ENCODE measurements at places on chromosomes 13 and 19.

DNA sequence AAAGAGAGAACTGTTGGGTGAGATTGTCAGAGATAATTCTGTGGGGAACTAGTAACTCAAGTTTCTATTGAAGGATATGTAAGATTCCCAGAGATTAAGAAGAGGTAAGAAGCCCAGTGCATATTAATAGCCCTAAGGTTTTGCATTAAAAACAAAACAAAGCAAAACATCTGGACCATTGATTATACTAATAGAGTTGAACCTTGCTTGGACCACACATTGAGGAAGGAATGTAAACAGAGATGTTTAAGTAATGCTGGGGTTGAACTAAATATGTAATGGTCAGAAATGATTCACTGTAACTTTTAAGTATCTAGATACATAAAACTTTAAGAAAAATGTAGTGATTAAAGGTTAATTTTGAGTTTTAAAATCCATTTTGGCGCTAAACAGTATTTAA lies 1770.0 kb downstream of the PCDH9 start:
- DNase-seq: no peak

- no peak for DNase-seq
Observed at GRCh38 chr13:60922576-60923231, 492.9 kb downstream of the PCDH20 start.

- no peak for DNase-seq
Observed at GRCh38 chr13:20390526-20391175, 135.0 kb downstream of the CRYL1 start.

DNA sequence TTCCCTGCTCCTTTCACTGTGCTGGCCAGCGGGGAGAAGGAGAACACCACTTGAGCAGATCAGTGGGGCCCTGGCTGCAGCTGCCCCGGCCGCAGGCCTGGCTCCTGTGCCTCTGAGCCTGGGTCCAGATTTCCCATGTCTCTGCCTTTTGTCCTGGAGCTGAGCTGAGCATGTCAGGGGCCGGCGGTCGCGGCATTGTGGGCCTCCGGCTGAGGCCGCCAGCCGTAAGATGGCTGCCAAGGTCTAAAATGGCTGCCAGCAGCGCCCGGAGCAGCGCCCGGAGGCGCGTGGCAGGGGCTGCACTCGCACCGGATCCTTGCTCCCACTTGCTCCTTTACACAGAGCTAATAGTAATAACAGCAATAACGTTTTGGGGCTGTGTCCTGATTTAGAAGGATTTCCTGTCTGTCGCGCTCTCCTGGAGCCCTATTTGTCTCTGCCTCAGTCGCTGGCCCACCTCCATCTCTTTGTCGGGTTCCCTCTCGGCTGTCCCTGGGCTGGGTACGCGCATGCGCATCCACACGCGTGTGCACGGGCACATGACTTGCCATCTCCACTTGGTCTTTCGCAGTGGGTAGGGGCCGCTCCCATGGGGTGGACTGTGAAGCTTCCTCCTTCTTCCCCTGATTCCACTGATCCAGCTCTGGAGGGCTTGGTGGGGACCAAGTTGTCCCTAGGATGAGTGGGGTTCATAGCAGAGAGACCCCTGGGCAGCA lies 32.1 kb downstream of the LYL1 start:
- DNase-seq: no peak

- no peak for DNase-seq
Observed at GRCh38 chr13:54890976-54891375, 1862.4 kb downstream of the OLFM4 start.

DNA sequence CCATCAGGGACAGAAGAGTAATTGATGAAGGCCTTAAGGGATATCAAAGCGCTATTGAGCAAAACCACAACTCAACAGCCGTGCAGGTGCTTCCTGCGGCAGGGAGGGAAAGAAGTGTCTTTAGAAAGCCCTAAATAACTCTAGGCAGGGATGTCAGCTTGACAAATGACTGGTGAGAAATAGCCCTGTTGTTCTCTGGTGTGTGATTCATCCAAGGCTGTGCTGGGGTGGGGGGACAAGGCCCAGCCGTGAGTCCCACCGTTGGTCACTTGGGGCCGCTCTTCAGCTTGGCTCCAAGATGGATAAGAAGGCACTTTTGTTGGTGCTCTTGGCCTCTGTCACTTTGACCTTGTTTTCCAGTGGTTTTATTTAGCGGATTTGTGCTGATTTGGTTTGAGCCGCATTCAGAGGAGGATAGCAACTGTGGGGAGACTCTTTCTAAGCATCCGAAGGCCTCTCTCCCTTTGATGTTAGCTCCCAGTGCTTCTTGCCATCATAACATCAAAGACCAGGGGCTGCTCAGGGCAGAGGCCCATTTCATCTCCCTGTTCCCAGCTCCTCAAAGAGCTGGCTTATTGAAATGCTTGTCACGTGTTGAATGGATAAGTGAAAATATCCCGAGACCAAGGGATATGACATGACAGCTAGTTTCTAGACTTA lies 130.3 kb upstream of the SERP2 start:
- DNase-seq: no peak

DNA sequence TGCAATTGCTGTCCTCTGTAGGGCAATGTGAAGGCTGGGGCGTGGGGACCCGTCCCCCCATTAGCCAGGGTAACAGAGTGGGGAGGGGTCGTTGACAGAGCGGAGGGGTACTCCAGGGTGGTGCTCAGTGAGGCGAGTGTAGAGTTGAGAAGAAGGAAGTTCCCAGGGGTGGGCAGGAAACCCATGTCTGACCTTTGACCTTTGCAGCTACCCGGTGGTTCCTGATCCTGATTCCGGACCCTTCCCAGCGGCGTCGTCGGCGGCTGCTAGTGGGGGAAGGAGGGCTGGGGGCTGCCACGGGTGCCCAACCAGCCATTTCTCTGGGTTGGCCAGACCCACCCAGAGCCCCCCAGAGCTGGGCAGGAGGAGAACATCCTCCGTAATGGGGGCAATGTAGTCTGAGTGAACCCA lies 2.1 kb upstream of the PLVAP start:
- no peak for DNase-seq

- no peak for DNase-seq
Observed at GRCh38 chr19:2372076-2372612, 12.1 kb downstream of the TMPRSS9 start.

DNA sequence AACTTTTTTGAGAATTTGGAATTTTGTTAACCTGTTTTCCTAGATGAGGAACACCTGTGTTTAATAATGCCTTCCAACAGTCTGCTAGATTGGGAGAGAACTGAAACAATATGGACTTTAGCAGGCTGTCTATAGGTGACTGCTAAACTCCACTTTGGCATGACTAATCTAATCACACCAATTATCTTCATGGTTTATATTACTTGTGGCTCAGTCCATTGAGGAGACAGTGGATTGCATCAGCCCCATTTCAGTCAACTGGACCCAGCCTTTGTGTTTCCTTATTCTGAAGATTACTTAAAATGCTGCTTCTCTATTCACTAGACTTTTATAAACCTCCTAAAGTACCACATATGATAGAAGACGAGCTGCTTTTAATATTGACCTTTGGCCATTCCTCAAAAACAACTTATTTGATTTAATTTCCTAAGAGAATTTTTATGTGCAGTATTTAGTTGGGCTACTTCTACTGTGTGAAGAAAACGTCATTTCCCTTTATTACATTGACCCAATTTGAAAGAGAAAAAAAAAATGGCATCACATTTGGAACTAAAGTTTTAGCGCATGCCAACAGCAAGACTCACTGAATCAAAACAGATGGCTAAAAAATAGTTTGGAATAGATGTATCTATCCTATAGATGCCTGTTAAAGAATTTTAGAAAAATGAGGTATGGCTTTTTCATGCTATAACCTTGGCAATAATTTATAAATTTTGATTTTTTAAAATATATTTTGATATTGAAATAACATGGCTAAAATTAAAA lies 295.8 kb downstream of the NDFIP2 start:
- no peak for DNase-seq

GRCh38 chr13:29136341-29136740 lies 316.2 kb downstream of the MTUS2 start:
- no peak for DNase-seq
